ENCODE measurements at places on chromosomes 6 and 20.

DNA sequence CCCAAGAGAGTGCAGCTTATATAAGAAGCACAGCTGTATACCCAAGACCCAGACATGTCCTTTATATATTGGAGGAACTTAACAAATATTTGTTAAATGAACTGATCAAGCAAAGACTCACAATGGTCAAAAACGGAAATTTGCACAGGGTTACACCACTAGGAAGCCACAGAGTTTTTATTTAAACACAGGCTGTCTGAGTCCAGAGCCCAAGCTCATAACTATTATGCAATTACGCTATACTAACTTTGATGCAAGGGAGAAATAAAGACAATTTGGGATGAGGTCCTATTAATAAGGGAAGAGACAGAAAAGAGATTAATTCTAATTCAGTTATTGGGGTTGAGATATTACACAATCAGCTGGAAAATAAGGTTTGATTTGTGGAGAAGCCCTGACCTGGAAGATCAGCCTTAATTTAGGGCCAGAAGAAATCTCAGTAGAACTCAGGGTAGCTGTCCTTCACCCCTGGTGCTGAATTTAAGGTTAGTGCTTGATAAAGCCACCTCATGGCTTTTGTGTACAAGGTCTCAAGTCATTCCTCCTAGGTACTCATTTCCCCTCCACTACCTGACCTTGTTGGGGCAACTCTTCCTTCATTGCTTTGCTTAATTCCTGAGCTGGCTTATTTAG, 10.5 kb upstream of the ZNF334 start:
- no peak for DNase-seq

DNA sequence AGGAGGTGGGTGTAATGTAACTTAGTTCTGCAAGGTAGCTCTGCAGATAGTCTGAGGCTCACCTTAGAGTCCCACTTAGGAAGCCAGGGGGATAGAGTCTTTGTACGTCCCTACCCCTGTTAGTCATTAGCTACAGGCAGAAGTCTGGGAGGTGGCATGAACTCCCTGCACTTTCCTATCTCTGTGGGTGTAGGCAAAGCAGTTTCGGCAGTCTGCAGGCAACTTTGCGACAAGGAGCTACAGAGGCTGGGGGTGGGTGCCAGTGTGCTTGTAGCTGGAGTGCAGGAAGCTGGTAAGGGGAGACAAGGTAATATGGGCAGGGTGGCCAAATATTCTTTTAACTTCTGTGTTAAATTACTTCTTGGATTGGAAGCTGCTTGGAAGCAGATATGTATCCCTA, 45.7 kb downstream of the NKAIN2 start:
- no peak for DNase-seq

- DNase-seq, result no peak
These were observed 225.7 kb downstream of the NRN1 start for GRCh38 chr6:5781019-5781418.

GRCh38 chr6:80411486-80411885, 305.0 kb downstream of the BCKDHB start:
- DNase-seq, result no peak

DNA sequence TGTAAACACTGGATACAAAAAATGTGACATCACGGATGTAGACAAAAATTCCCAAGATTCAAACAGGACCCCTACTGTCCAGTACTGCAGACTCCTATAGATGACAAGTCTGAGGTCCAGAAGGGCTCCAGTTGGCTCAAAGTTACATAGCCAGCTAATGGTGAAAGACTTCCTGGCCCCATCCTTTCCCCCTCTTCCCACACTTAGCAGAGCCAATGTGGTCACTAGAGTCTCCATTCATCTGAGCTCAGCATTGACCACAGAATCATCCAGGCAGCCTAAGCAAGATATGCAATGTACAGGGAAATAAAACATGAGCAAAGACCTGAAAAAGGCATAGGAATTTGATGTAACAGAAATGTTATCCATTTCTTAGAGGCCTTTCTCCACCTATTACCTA, 180.5 kb downstream of the ADAT2 start:
- DNase-seq, result no peak

DNA sequence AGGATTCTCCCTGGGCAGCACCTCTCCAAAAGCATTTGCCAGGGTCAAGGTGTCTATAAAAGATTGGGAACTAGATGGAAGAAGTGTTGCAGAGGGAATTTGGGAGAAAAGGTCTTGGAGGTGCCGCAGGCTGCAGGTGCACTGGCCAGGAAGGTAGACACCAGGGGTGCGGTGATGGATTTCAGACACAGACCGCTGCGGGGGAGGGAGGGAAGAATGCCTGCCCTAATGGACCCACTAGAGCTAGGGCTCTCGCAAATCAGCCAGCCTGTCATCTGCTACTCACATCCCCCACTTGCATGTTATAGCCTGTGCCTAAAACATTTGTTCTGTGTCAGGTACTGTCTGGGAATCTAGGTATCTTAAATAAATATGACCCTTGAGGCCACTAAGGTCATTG, 193.6 kb upstream of the SLC24A3 start:
- no peak for DNase-seq

GRCh38 chr20:20489054-20489453, 121.2 kb downstream of the INSM1 start:
- DNase-seq, result no peak

GRCh38 chr6:111894951-111895350, 21.7 kb upstream of the FYN start:
- no peak for DNase-seq

All from endothelial cell (in vitro differentiated cells).